Stimulated activated CD4-positive, alpha-beta T cell treated with anti-CD3 and anti-CD28 coated beads, Interleukin-2, amount 100 ng/mL, for 24 hours (primary cell): ENCODE measurements at places on chromosomes 2 and 18.

DNA sequence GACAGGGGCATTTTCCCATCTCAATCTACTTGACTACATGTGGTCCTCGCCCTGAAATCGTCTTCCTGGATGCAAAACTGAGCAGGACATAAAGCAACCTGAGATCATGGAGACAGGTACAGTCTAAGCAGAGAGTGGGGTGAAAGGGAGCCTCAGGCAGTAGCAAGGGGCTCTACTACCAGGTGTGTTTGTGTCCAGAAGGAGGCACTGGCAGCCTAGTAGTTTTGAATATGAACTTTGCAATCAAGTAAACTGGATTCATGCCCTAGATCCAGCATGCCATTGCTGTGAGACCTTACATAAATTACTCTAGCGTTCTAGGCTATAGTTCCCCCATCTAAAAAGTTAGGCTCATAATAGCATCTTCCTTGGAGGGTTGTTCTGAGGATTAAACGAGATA, 147.4 kb downstream of the TXNL1 start:
- DNase-seq: no peak

DNA sequence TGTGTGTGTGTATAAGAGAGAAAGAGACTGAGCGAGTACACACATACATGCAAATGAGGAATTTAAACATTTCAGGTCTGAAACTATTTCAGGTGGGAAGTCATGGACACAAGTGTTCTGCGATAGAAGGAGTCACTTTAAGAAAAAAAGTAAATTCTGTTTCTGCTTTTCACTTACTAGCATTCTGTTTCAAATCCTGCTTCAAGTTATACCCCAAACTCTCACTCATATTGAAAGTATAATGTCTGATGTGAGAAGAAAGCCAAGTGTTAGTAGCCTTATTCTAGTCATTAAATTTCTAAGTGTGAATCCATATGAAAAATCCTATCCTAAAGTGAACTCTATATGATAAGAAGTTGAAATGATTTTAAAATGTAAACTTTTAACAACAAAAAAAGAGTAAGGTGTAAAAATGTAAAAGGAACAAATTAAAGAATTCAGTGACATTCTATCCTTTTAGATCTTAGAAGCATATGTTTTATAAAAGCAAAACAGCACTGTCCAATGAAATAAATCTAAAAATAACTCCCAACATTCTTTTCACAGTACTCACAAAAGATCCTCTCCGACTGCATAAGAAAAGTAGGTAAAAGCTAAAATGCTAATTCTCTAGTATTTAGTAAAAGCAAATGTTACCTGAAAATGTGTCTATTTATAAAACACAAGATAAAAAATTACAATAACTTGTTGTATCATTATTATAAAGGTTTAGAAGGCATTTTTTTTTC, 570.6 kb downstream of the ZEB2 start:
- no peak for DNase-seq

DNA sequence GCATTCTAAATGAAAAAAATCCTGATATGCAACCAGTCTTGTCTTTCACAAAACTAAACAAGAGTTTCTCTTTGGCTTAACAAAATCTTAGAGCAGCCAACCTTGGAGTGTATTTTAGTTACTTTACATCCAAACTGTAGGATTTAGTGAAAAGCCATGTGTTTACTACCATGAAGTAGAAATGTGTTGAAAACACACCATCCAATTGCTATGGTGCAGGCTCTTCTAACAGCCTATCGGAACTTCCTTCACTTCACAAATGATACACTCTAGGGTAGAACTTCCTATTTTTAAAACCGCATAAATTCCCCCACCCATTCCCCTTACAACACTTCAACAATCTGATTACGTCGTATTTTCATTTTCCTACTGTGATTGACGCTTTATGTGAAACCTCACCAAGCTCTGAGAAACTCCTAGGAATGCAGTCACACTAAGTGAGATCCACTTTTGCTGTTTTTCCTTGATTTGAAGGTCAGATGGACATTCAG, 74.4 kb upstream of the MAP4K4 start:
- DNase-seq: no peak

DNA sequence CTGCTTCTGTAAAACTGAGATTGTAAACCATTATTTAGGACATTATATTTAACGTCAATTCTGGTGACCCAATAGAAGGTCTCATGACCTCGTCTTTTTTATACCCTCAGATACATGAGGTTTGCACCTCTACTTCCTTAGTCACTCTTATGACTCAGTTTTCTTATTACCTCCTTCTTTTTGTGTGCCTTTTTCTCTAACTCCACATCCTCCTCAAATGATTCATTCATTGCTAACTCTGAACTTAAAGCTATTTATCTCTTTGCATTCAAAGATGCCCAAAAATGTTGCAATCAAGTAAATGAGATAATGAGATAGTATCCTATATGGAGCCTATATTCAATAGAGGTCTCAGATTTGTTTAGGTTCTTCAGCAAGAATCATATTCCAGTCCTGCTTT, 121.0 kb upstream of the KYNU start:
- DNase-seq: no peak

GRCh38 chr2:187509667-187510417, 44.4 kb downstream of the TFPI start:
- no peak for DNase-seq

- no peak for DNase-seq
Measured at GRCh38 chr2:193847130-193847529, 1652.4 kb upstream of the TMEFF2 start.

DNA sequence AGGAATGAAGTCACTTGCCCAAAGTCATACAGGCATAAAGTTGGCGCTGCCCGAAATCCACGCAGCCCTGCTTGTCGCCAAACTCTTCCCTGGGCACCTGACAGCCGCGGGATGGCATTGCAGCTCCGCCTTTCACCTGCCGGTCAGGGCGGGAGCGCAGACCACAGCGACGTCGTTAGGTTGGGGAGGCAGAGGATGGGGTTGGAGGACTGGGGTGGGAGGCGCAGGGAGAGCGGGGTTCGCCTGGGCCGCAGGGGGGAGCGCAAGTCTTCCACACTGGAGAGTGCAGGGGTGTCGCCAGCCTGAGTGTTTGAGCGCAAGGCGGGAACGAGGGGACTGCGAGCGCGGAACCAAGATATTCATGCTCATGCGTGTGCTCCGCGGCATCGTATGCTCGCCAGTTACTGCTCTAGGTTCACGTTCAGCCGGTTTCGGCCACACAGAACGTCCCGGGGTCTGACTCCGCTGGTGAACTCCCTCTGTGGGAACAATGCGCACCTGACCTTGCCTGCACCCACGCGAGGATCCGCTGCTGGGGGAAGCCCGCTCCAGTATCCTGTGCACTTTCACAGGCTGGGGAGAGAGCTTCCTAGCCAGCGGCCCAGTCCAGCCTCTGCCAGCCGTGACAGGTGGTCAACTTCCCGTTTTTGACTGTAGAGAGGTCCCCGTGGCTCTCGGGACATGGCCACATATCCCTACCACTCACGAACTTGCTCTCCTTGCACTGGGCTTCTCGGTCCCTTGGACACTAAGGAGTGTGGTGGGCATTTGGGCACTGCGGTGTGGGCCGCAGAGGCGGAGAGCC, 767 bp upstream of the NPPC start:
- no peak for DNase-seq

DNA sequence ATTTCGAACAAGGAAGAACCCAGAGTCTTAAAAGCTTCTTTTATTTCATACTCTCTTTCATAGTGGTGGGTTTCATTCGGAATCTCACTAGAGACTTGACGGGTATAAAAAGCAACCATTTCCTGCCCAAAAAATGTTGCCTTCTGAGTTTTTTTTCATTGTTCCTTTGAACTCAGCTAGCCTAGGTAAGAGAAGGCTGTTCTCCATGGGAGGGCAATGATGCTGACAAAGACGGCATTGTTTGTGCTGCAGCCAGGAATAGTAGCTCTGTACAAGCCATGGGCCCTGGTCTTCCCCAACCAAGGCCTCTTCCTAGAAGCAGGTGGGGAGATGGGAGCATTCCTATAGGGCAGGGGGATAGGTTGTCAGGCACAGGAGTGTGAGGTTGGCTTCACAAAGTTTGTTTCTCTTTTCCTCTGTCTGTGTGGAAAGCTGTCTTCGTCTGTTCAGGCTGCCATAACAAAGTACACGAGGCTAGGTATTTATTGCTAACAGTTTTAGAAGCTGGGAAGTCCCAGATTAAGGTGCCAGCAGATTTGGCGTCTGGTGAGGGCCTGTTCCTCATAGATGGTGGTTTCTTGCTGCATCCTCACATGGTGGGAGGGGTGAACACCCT, 405.1 kb downstream of the NBAS start:
- no peak for DNase-seq

- DNase-seq: no peak
Measured at GRCh38 chr18:10215446-10215845, 239.0 kb upstream of the APCDD1 start.

DNA sequence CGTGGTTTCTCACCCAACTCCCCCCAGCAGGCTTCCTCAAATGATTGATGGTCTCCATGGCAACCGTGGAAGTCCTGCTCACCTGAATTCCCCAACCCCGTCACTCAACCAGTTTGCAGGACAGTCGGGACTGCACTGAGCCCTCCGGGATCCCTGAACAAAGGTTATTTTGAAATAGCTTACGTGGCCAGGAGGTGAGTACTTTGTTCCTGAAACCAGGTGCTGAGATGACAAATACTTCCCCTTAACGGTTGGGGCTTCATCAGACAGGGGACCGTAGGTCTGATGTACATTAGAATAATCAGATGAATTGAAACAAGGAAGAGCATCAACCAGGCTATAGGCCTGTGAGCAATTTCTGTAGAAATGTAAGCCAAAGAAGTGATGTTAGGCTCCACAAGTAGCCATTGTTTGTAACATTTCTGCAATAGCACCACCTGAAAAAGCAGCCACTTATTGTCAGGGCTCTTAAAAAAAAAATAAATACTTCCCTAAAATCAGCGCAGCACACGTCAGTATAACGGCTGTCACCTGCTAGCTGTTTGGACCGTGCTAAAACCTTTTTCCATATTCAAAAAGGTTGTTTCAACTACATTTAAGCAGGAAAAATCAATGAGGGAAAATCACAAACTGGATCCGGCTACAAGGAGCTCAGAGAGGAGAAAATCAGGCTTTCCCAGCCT, 206.4 kb upstream of the ID2 start:
- peak; percentile 51 for DNase-seq

DNA sequence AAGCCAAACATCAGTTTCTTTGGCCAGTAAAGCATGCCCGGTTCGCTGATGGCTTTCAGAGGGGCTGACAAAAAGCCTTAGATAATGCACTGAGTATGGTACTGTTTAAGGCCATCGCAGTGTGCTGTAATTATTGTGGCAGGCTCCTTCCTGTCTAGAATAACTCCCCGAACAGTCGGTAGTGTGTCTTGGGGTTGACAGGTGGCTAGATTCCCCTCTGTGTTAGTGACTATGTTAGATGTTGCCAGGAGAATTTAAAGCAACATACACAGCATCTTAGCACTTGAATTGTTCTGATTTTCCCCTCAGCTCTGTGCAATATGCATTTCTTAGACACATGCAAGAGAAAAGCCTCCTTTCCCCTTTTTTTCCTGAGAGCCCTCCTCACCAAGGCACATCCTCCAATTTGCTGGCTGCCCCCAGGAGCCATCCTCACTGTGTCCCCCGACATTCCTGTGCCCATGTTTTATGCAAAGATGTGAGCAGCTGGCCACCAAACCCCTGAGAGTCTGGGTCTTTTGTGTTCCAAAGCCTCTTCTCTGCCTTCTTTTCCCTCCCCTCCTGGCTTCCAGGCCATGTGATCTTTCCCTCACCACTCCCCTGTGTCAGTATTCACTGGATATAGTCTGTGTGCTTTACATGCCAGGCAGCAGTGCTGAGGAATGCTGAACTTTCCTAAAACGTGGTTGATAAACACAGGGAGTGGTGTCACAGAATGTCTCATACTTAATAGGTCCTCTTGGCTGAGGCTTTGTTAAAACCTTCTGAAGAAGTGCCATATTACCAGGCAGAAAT, 331.5 kb downstream of the HRH4 start:
- no peak for DNase-seq

DNA sequence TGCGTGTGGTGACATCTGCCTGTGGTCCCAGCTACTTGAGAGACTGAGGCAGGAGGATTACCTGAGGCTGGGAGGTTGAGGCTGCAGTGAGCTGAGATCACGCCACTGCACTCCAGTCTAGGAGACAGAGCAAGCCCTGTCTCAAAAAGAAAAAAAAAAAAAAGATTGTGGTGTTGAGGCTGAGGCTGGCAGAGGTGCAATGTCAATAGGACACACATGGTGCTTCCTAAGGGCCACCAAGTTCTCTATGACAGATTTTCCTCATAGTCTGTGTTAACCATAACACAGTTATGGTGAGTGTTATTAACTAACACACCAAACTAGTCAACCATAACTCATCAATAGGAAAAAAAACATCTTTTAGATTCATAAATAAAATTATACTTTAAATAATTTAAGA, 494.4 kb downstream of the TMX3 start:
- no peak for DNase-seq

DNA sequence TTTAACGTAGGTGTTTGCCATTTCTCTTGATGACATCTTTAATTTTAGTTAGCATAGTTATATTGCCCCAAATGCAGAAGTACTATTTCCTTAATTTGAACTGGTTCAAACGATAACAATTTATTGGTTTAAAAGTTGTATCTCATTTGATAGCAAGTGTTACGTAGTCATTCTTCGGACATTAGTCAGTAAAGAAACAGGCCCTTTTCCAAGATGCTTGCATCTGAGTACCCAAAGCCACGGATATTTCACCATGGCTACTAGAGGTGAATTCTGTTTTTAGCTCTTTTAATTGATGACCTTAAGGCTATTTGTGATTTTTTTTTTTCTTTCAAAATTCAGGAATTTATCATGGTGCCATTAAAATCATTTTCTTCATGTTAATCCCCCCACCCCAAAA, 32.1 kb downstream of the GLS start:
- DNase-seq: no peak

DNA sequence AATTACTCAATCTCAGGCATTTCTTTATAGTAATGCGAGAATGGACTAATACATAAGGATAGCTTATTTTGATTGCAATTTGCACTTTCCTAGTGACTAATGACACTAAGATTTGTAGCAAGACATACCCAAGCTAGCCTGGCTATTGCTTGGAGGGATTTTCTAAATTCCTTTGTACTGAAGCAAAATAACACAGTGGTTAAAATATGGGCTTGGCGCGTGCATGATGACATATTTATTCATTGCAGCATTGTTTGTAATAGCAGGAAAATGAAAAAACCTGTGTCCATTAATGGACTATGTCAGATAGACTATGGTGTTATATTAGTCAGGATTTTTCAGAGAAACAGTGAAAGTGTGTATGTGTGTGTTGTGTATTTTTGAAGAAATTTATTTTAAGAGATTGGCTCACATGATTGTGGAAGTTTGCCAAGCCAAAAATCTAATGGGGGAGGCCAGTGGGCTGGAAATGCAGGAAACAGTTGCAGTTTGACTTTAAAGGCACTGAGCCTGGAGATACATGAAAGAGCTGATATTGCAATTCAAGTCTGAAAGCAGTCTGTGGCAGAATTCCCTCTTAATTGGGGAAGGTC, 16.7 kb upstream of the LAPTM4A start:
- no peak for DNase-seq

GRCh38 chr2:74544634-74545033, 9.1 kb downstream of the LOXL3 start:
- DNase-seq: no peak

DNA sequence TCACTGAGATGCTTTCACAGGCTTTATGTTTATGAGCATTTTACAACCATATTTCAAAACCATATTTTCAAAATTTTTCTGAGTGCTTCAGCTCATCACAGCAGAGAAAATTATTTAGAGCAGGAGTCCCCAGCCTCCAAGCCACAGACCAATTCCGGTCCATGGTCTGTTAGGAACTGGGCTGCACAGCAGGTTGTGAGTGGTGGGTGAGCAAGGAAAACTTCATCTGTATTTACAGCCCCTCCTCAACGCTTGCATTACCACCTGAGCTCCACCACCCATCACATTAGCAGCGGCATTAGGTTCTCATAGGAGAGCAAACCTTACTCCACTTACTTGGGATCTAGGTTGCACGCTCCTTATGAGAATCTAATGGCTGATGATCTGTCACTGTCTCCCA, 165.6 kb downstream of the SEPTIN10 start:
- no peak for DNase-seq
